ENCODE measurements at places on chromosomes 13 and 19.

DNA sequence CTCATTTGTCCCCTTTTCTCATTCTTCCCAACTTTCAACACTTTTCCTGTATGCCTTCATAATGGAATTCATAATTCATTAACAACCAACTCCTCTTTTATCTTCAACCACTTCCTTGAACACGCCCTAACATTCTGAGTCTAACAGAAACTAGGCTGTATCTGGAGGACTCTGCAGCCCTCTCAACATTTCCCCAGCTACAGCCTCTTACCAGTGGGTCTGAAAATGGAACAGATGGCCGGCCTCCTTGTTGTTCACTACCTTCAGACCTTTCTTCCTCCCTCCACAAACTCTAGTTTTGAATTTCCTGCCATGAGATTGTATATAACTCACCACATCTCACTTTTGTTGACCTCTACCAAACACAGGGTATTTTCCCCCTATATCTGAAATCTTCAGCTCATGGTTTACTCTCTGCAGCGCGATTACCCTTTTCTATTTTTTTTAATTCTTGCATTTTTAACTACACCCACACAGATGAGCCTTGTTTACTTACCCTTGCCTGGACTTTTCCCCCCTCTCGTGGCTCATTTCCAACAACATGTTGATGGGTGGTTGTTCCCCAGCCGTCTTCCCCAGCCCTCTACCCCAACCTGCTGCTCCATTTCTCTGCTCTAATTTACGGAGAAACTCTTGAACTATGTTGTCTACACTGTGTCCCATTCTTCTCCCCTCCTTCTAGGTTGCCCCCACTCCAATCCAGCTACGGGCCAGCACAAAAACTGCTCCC lies 846 bp downstream of the ZNF790 start:
- no peak for DNase-seq

- no peak for DNase-seq
Observed at GRCh38 chr13:106184790-106185189, 350.7 kb downstream of the EFNB2 start.

DNA sequence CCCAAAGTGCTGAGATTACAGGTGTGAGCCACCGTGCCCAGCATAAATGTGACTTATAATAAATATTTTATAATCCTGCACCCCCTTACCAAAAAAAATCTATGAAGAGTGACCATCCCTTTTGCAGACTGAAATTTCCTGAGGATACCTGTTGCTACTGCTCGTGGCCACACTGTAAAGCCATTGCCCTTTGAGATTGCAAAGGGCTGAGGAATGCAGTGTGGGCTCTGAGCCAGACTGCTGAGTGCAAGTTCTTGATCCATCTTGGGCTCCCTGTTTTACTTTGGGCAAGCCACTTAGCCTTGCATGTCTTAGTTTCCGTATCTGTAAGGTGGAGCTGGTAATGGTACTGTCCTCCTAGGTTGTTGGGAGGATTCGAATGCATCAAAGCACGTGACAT lies 23.4 kb downstream of the SIPA1L3 start:
- no peak for DNase-seq

DNA sequence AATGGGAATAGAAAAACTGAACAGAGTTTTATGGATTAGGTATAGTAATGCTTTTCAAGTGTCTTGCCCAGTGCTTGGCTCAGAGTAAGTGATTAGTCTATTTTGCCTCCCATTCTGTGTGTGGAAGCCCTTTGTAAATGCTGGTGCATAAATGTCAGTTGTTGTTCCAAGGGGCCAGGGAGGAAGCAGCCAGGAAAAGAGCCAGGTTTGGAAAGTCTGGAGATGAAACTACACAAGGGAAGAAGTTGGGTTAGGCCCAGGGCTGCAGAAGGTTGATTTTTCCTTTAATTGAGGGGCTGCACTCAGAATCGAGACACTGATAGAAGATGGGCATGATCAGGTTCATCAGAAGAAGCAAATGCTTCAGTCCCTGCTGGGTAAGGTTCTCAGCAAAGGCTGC lies 484.0 kb downstream of the OLFM4 start:
- DNase-seq, result no peak

- DNase-seq, result no peak
Observed at GRCh38 chr13:75225288-75226032, 256.5 kb downstream of the TBC1D4 start.

DNA sequence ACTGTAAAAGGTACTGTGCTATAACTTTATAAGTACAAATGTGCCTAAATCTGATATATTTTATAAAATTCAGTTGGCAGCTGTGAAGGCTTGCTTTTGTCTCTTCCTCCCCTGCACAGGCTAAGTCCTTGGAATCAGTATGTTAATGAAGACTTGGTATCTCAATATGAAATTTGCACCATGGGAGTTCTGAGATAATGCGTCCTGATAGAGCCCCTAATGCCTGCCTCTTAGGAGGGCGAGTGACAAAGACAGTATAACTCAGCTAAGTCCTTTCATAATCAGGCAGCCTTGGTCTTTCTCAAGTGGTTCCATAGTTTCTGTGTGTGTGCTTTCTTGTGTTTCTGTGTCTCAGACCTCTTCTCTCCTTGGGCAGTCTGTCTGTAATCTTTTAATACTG lies 14.7 kb downstream of the LRCH1 start:
- DNase-seq, result no peak

- no peak for DNase-seq
Observed at GRCh38 chr13:40993987-40994386, 25.1 kb downstream of the ELF1 start.

DNA sequence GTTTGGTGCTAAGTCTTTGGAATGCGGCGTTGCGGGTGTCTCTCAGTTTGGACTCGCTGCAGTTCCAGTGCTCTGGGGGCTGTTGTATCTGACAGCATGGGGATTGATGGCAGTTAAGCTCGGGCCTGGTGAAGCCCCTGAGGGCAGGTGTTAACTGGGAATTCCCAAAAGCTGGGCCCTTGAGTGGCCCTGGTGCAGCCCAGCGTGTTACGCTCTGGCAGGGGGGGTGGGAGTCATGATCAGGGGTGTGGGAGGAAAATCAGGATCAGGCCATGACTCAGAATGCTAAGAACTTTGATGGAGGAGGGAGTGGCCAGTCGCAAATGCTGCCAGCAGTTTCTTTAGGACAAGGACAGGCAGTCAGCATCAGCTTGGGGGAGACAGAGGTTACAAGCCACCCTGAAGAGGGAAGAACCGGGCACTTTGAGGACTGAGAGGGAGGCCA lies 19.6 kb downstream of the AP2A1 start:
- DNase-seq, result no peak

DNA sequence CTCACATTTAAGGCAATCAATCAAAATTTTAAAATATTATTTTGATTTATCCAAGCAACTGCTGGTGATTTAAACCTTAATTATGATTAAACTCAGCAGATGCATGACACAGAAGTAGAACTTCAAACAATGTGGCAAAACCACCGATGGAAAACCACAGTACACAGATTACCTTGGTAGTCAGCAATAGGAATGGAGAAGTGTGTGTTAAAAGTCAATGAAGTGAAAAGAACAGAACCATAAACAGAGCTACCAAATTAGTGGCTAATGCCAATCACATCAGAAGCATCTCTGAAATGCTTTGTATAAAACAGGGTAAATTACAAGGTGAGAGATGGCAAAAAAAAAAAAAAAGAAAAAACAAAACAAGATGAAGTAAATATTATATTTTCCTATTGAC lies 31.2 kb downstream of the KATNAL1 start:
- no peak for DNase-seq

DNA sequence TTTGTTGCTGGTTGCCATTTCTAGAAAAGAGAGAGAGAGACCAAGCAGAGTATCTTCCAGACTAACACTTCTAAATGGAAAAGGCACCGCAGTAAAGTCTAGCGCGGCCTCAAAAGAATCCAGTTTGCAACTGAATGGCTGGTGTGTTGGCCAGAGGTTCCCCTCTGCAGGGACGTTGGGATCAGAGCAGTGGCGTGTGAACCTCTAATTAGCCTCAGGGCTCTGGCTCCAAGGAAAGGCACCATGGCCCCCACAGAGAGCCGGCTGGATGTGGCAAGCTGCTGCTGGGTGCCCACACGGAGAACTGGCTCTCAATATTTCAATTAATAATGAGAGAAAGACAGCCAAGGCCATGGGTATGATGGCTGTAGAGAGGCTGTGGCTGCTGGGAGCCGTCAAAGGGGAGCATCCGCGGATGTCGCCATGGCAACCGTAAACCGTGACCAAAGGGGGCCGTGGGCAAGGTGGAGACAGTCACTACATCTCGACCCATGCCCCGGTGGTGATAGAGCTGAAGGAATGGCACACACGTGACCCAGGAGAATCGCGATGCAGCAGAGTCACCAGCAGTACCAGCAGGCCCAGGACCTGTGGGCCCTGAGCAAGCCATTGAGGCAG lies 9.5 kb downstream of the VSTM2B start:
- DNase-seq, result no peak

DNA sequence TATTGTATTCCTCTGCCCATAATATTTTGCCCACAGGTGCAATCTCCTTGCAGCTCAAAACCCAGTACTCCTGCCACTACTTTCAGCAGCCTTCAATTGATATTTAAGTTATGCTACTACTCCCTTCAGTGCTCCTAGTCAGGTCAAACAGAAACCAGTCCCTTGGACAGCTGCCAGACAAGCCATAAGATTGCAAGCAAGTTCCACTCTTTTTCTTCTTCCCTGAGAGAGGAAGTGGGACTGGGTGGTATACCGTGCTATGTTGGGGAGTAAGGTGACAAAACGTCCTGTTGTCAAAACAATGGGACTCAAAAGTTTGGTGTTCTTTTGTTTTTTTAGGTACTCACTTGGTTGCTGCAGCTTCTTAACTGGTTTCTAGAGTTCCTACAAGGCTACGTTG lies 63.1 kb upstream of the FRY start:
- peak; percentile 51 for DNase-seq

GRCh38 chr13:109274188-109274821 lies 512.1 kb downstream of the IRS2 start:
- DNase-seq, result no peak

DNA sequence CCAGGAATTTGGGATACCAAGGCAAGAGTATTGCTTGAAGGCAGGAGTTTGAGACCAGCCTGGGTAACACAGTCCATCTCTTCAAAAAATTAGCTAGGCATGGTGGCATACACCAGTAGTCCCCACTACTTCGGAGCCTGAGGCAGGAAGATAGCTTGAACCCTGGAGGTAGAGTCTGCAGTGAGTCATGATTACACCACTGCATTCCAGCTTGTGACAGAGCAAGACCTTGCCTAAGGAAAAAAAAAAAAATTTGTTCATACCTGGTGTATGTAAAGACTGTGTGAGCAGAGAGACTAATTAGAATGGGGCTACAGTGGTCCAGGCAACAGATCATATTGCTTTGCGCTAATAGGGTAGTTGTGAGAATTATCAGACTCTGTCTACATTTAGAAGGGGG lies 778.3 kb upstream of the PCDH20 start:
- no peak for DNase-seq

DNA sequence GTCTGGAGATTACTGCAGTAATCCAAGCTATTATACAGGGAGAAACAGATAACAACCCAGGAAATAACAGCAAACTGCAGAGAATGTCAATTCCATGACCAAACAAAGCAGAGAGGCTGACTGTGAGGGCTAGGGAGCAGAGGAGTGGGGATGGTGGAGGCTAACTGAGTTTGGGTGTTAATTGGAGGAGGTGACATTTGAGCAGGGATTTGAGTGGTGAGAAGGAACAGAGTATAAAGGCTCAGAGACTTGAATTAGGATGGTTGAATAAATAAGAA lies 3.1 kb downstream of the DMAC2 start:
- no peak for DNase-seq

DNA sequence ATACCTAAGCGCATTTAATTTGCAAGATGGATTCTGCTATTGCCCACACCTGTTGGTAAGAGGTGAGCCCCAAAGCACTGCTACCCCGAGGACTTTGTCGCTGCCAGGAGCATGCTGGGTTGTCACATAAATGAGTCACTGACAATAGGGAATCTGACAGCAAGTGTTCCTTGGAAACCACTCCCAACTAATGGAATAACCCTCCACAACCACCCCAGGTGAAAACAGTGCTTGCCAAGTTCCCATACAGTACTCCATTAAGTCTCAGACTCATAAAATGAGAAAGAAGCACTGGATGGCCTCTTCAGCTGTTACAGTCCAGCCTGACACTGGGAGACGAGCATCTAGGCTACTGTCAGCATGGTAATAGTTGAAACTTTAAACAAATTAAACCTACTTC lies 108.6 kb downstream of the EFNB2 start:
- DNase-seq, result no peak

- no peak for DNase-seq
Observed at GRCh38 chr13:64640002-64640401, 2590.1 kb downstream of the PCDH9 start.

DNA sequence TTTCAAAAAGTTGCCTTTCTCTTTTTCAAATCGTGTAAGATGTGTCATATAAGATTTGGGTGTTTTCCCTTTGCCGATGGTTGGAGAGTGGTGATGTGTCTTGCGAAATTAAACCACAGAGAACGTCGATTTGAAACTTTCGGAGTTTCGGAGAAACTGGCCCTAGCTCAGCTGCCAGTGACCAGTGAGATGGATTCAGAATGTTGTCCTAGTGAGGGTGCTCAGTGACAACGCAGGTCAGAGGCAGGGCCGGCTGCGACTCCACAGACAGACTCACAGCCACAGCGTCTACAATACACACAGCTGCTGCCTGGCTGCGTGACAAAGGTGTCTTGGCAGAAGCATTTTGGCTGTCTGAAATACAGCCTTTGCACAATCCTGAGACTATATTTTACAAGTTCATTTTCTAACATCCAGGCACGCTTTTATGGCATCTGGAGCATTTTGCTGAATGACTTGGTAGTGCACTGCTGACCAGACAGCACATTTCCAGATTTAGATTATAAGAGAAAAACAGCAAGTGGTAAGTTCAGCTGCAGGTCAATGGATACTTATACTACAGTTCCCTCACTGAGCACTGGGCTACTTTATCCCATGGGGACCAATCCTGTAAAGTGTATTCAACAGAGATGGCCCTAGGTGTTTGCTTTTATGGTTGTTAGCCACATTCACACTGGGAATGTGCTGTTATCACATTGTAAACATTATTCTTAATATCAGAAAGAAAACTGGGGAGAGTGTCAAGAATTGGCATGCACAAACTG lies 207.5 kb downstream of the KCNRG start:
- DNase-seq, result no peak

DNA sequence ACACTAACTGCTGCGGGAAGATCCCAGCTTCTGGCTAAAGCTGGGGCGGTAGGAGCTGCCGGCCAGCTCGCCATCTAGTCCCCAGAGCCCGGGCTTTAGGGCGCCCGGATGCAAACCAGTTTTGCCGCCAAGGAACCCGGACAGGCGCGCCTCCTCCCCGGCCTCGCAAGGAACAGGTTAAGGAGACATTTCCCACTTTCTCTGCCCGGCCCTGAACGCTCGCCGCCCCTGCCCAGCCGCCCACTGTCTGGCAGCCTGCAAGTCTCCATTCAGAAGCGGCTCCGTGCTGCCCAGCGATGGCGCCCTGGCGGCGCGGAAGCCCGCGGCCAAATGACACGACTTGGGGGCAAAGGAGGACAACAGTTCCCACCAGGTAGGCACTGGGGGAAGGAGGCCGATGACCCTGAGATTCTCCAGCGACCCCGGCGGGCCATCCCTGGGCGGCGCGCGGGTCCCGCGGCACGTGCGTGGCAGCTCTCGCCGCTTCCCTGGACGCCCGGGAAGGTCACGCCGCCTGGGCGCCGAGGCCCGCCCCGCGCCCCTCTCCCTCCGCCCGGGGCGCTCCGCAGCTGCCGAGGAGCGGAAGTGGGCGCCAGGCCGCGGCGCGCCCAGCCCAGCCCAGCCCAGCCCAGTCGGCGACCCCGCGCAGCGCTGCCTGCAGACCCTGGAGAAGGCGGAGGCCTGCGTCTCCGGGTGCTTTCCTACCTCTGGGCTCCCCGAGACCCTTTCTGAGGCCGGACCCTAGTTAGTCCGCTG lies 42.2 kb upstream of the HNRNPA1L2 start:
- DNase-seq, result no peak

All from Kasumi-1 (cell line).